ENCODE measurements at places on chromosomes 6 and 20. TPM values are rescaled to one million over a fixed set of nuclear protein-coding genes. Genes with fewer than 3 reads are reported as not detected.

SLC52A3 gene
- 0.56 TPM for polyA plus RNA-seq

GRCh38 chr6:157372501-157373280 is 8.3 kb upstream of the ZDHHC14 start:
- DNase-seq: no peak

PPARD gene
- 5.4 TPM for polyA plus RNA-seq

ADGRB3 gene
- not detected for polyA plus RNA-seq

- no peak for DNase-seq
These were observed 32.6 kb upstream of the BTN3A2 start for GRCh38 chr6:26332408-26332807.

BPI gene
- polyA plus RNA-seq: not detected

ANKEF1 gene
- 11.5 TPM for polyA plus RNA-seq

PMEPA1 gene
- polyA plus RNA-seq: 152 TPM

GRCh38 chr6:74656453-74656852 is 549.4 kb downstream of the COL12A1 start:
- DNase-seq: no peak

DNA sequence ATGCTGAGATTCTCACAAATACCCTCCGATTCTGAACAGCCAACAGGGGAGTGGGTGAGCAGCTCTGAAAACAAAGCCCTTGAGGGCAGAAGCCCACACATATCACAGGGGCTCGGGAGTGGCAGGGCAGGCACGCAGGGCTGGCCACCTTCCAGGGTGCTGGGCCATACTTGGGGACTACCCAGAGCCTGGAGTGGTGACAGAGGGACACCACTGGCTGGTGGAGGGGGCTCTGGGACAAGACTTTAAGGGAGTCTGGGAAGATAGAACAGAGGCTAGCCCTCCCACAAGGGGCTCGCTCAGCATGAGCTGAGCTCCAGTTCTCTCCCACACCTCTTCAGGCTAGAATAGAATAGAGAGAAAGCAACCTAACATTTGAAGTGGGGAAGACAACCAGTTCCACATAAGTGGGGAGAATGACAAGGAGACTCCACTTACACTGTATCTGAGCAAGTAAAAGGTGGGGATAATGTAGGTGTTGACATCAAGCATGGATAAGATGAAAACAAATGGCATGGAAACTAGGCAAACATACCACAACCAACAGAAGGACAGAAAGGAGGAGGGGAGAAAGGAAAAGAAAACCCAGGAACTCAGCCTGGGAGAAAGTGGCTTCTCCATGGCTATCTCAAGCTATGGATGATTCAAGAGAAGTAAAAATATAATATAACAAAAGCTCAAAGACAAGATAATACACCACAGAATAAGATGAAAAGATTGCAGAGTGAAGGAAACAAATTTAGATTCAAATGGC is 7.0 kb downstream of the PPIL1 start:
- no peak for DNase-seq

RIPPLY2 gene
- polyA plus RNA-seq: 0.89 TPM

- DNase-seq: no peak
These were observed 15.6 kb downstream of the TMEM30A start for GRCh38 chr6:75268988-75269354.

DNA sequence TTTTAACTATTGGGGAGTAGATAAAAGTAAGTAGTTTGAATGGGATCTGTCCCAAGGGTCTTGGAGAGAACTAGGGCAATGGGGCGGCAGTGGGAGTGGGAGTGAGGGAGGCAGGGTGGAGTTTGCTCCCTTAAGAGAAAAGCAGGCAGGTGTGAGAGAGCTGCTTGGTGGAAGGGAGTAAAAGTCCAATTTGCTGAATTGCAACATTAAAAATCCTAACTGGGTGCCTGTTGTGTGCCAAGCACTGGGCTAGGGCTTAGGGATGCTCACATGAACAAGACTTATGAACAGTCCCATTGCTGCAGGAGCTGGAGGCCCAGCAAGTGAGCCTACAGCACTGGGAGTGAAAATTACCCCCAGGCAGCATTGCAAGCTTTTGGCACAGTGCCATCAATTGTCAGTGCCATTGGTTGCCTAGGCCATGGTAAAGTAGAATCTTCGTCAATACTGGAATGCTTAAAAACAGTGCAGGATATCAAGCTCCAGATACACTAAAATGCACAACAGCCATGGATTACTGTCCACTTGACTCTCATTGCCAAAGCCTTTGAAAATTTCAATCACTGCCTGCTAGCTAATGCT is 277.7 kb upstream of the JARID2 start:
- DNase-seq: no peak

DNA sequence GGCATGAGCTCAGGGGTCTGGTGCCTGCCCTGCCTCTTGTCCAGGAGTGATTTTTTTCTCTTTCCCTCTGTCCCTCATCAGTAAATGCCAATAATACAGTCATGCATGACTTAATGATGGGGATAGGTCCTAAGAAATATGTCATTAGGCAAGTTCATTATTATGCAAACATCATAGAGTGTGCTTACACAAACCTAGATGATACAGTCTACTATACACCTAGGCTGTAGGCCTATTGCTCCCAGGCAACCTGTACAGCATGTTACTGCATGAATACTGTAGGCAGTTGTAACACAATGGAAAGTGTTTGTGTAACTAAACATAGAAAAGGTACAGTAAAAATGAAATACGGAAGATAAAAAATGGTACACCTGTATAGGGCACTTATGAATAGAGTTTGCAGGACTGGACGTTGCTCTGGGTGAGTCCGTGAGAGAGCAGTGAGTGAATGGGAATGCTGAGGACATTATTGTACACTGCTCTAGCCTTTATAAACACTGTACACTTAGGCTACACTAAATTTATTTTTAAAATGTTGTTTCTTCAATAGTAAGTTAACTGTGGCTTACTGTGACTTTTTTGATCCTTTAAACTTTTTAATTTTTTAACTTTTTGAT is 22.1 kb downstream of the PBOV1 start:
- DNase-seq: no peak

EIF2S2 gene
- polyA plus RNA-seq: 150 TPM

GRCh38 chr6:100491952-100492670 is 27.4 kb upstream of the SIM1 start:
- DNase-seq: no peak

- DNase-seq: no peak
These were observed 104.8 kb upstream of the PTPN1 start for GRCh38 chr20:50405235-50405914.

GRCh38 chr20:14778875-14779274 is 441.5 kb upstream of the FLRT3 start:
- no peak for DNase-seq

- peak; percentile 77 for DNase-seq
These were observed 323.1 kb downstream of the HDGFL1 start for GRCh38 chr6:22892452-22892851.

C20orf202 gene
- not detected for polyA plus RNA-seq

DNA sequence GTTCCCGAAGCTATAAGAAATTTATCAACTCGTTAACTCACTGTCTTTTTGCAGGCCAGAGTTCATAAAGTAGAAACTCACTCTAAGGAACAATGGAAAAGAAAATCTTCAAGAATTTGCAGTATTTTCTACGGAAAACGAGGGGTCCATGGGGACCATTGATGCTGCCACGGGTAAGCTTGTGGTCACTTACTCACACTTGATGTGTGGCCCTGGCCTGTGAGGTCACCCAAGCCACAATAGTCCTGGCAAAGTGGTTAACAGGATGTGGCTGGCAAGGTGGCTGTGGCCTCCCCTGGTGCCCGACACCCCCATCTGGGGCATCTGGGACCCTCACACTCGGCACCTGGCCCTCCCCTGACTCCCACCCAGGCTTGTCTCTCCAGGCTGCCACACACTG is 123.4 kb downstream of the C6orf118 start:
- no peak for DNase-seq

HMGN4 gene
- polyA plus RNA-seq: 55.0 TPM

- DNase-seq: peak; percentile 10
These were observed 117.4 kb downstream of the ADAT2 start for GRCh38 chr6:143333081-143333480.

GRCh38 chr6:88513471-88513870 is 347.3 kb upstream of the CNR1 start:
- no peak for DNase-seq

- no peak for DNase-seq
These were observed 107.2 kb downstream of the CDH4 start for GRCh38 chr20:61359254-61359653.

CST1 gene
- 0.44 TPM for polyA plus RNA-seq

- DNase-seq: no peak
These were observed 712.9 kb upstream of the MAP3K7 start for GRCh38 chr6:91299544-91300491.

DNA sequence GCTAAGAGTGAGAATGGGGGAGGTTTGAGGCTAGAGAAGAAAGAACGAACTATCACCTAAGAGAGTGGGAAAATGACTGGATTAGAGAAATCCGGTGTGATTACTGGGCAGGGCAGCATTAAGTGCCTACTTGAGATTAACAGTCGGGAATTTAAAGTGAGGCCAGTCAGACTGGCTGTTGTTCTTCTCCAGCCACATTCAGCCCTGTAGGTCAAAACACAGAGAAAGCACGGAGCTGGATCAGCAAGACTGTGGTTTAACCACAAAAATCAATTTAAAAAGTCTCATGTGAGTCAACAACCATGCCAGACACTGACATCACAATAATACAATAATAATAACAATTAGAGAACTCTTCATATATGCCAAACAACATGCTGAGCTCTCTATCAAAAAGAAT is 301.9 kb upstream of the SGK1 start:
- DNase-seq: no peak

DNA sequence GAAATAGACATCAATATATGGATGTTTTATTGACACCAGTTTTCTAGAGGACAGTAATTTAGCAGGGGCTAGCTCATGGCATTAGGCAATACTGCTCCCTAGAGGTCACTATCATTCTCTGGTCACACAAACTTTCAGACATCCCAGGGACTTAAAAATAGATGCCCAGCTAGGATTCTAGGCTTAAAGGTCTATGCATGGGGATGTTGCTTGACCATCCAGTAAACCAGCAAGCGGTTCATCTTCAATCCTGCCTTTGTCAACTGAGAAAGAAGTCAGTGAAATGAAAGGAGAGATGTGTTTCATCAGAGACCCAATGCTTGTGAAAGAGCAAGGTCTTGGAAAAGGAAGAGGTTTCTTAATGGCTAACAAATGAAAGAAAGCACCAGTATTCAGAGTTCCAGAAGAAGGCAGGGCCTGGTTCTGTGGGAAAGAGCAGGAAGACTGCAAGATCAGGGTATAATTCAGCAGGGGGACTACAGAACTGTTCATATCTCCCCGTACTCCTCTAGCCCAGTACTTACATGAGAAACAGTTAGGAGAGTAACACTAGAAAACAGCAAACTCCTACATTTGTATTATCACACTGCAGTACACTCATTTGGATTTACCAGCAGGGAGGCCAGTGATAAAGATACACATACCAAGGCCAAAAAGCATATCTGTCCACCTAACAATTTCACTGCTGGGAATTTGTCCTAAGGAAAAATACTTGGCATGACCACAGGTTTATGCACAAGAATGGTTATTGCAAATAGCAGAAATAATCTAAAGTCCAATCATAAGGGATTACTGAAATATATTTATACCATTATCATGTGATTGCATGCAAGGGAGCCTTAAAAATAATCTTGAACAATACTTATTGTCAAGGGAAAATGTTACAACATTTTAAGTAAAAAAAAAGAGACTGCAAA is 151.4 kb upstream of the LAMA2 start:
- peak; percentile 41 for DNase-seq

- no peak for DNase-seq
These were observed 146.7 kb upstream of the MLN start for GRCh38 chr6:33950472-33950881.

DNA sequence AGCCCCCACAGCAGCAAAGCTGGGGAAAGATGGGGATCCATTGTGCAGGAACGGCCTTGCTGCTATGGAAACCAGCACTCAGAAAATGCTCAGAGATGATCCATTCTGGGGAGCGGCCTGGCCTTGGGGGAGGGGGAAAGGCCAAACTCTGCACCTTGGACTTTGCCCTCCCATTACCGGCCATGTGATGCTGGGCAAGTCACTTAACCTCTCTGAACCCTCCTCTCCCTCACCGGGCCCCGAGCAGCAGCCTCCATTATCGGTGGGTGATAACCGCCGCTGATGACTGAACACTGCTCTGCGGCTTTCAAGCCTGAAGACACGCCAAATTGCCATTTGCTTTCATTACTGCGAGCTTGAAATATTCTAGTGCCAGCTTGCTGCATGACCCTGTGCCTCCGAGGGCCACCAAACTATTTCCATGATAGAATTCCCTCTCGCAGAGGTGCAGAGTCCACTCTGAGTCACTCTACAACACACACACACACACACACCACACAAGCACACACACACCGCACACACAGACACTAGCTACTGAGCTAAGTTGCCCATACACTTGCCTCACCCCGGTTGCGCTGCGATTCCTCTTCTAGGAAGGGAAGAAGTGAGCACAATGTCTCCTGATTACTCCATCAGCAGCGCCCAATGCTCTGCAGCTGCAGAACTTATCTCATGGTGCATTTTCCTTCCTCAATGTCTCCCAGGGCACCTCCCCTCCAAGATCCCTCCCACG is 20.6 kb upstream of the SIRPA start:
- DNase-seq: peak; percentile 65

GRCh38 chr6:43945768-43946080 is 175.7 kb downstream of the VEGFA start:
- no peak for DNase-seq

- DNase-seq: no peak
These were observed 101.5 kb downstream of the RPP40 start for GRCh38 chr6:4902363-4902762.

HLA-DRA gene
- polyA plus RNA-seq: not detected

GRCh38 chr6:35519313-35520015 is 6.8 kb upstream of the TULP1 start:
- DNase-seq: no peak

GRCh38 chr6:169251822-169252504 is 1.7 kb downstream of the THBS2 start:
- no peak for DNase-seq

DNAH8 gene
- not detected for polyA plus RNA-seq

GABRR1 gene
- not detected for polyA plus RNA-seq

GRCh38 chr20:60167812-60168211 is 209.6 kb downstream of the CDH26 start:
- DNase-seq: no peak

FAM8A1 gene
- polyA plus RNA-seq: 4.7 TPM

DNA sequence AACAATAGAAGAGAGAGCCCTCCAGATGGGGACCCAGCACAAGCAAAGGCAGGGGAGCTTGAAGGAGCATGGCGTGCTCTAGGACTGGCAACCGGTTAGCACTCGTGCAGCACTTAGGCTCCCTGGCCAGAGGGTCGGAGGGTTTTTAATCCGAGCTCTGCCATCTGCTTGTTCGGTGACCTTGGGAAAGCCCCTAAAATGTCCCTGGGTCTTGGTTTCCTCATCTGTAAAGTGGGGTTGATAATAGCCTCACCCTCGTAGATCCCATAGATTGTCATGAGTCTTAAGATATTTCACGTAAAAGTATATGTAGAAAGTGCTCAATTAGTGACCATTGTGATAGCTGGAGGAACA is 16.6 kb upstream of the HCK start:
- no peak for DNase-seq

KCNQ5 gene
- polyA plus RNA-seq: 1.3 TPM

DNA sequence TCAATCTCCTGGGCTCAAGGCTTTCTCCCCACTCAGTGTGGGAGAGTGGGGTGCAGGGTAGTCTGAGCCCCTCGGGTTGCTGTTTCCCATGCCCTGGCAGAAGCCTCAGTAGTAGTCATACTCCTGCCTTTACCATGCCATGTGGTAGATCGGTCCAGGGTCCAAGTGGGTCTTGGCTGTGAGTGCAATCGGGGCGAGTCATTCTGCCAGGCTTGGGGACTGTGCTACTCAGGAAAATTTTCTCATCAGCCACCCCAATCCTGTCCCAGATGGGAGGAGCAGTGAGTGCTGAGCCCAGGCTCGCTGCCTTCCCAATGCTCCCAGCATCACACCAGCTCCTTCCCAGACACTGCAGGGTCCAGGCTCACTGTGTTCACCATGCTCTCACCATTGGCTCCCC is 10.7 kb upstream of the RAET1L start:
- DNase-seq: no peak

Measured in A549 (cell line).